ENCODE measurements at places on chromosomes 3 and 15. TPM values are rescaled to one million over a fixed set of nuclear protein-coding genes. Genes with fewer than 3 reads are reported as not detected.

ADGRG7 gene
- total RNA-seq: not detected

FBXO40 gene
- not detected for total RNA-seq

ERC2 gene
- total RNA-seq: not detected

DUOXA2 gene
- total RNA-seq: not detected

SLC28A1 gene
- total RNA-seq: not detected

FBXW12 gene
- total RNA-seq: not detected

CCDC14 gene
- total RNA-seq: 36.0 TPM

EFCC1 gene
- not detected for total RNA-seq

LINGO1 gene
- total RNA-seq: not detected

RRP9 gene
- total RNA-seq: 82.7 TPM

C3orf62 gene
- 6.1 TPM for total RNA-seq

COL8A1 gene
- total RNA-seq: not detected

GRCh38 chr3:133521946-133522345, 51.5 kb upstream of the CDV3 start:
- no peak overlapping the region for H3K4me3 ChIP-seq
- H3K27ac ChIP-seq: no peak overlapping the region
- no peaks in the 10 kb centered on the region for H3K4me1 ChIP-seq
- no peak for DNase-seq
- H3K27me3 ChIP-seq: no peaks in the 10 kb centered on the region
- H3K36me3 ChIP-seq: no peaks in the 10 kb centered on the region

DNA sequence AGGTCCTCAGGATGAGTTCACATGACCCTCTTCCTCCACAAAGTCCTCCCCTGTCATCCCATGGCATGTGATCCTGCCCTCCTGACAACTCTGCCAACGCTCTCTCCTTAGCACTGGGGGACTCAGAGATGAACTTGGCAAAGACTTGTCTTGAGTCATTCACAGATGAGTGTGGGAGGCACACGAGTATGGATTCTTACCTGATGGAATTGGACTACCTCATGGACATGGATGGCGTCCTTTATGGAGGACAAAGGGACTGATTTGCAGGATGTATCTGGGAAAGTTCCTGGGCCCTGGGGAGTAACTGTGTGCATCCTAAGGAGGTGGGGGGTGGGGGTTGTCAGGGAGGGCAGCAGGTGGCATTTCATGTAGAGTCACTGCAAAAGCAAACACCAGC, 38.2 kb upstream of the TOPBP1 start:
- no peaks in the 10 kb centered on the region for H3K4me1 ChIP-seq
- DNase-seq: no peak
- H3K36me3 ChIP-seq: no peaks in the 10 kb centered on the region
- no peak overlapping the region for H3K27ac ChIP-seq
- H3K4me3 ChIP-seq: no peak overlapping the region

GRCh38 chr3:98188545-98188944, 22.0 kb downstream of the OR5H15 start:
- no peaks in the 10 kb centered on the region for H3K27me3 ChIP-seq
- peak; percentile 4 for DNase-seq
- no peaks in the 10 kb centered on the region for H3K4me1 ChIP-seq
- H3K4me3 ChIP-seq: no peak overlapping the region
- no peak overlapping the region for H3K27ac ChIP-seq

- no peak overlapping the region for H3K4me3 ChIP-seq
- H3K27me3 ChIP-seq: no peaks in the 10 kb centered on the region
- no peak overlapping the region for H3K27ac ChIP-seq
- no peak for DNase-seq
- H3K4me1 ChIP-seq: no peaks in the 10 kb centered on the region
Measured at GRCh38 chr3:163626753-163627152, 1451.5 kb downstream of the SI start.

DNA sequence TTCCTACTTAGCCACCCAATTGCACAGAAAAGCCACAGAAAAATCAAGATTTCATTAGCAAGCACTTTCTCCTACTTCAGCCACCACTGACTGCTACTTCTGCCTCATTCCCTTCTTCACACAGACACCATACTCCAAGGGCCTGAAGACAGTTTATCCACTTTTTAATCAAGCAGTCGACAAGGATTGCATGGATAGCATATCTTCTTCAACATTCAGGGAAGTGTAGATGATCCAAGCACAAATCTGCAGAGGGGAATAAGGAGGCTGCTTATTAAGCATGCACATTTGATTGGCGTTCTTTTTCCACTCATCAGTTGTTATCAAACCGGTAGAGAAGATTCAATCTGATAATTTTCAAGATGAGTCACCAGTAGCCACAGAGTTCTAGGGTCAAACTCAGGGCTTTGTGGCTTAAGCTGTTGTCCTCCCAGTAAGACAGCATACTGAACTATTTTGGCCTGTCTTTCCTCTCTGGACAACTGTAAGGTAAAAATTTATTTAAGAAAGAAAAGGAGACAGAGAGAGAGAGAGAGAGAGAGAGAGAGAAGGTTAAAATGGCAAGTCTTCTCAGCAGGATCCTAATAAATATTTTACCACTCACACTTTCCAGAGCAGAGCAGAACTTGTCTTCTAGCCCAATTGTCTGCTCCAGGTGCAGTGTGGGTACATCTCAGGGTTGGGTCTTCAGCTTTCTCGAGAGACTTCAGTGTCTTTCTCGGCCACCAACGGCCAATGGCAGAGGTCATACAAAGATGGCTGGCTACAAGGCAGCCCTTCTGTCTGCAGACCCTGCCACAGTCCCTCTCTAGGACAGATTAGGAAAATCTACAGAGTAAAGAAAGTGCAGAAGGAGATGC, 80.6 kb upstream of the BHLHE40 start:
- no peak overlapping the region for H3K27ac ChIP-seq
- H3K4me3 ChIP-seq: no peak overlapping the region
- H3K27me3 ChIP-seq: no peaks in the 10 kb centered on the region

GRCh38 chr15:98513428-98513986, 134.8 kb upstream of the IGF1R start:
- H3K4me3 ChIP-seq: no peak overlapping the region
- DNase-seq: no peak
- no peaks in the 10 kb centered on the region for H3K27me3 ChIP-seq
- no peaks in the 10 kb centered on the region for H3K36me3 ChIP-seq

DNA sequence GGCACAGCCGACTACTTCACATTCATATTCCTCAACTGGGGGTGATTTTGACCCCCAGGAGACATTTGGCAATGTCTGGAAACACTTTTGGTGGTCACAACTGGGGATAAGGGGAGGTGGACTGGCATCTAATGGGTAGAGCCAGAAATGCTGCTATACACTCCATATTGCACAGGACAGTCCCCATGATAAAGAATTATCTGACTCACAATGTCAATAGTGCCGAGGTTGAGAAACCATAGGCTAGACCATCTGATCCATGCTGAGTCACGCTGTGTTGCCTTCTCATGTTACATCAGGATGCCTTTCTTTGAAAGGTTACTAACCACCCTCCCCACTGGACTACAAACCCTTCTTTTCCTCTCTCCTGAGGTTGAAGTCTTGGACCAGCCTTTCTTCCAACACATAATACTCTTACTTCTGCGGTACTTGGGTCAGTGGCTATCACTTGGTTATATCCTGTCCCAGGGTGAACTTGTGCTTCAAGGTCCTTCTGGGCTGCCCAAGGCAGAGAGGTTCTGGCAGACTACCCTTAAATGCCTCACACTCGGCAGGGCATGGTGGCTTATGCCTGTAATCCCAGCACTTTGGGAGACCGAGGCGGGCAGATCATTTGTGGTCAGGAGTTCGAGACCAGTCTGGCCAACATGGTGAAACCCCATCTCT, 68.8 kb downstream of the CTNNB1 start:
- no peaks in the 10 kb centered on the region for H3K4me1 ChIP-seq
- no peaks in the 10 kb centered on the region for H3K27me3 ChIP-seq
- no peak for DNase-seq
- no peak overlapping the region for H3K4me3 ChIP-seq

- no peaks in the 10 kb centered on the region for H3K4me1 ChIP-seq
- H3K36me3 ChIP-seq: no peaks in the 10 kb centered on the region
- H3K4me3 ChIP-seq: no peak overlapping the region
- no peak overlapping the region for H3K27ac ChIP-seq
Measured at GRCh38 chr15:81572190-81572589, 198.2 kb upstream of the TMC3 start.

DNA sequence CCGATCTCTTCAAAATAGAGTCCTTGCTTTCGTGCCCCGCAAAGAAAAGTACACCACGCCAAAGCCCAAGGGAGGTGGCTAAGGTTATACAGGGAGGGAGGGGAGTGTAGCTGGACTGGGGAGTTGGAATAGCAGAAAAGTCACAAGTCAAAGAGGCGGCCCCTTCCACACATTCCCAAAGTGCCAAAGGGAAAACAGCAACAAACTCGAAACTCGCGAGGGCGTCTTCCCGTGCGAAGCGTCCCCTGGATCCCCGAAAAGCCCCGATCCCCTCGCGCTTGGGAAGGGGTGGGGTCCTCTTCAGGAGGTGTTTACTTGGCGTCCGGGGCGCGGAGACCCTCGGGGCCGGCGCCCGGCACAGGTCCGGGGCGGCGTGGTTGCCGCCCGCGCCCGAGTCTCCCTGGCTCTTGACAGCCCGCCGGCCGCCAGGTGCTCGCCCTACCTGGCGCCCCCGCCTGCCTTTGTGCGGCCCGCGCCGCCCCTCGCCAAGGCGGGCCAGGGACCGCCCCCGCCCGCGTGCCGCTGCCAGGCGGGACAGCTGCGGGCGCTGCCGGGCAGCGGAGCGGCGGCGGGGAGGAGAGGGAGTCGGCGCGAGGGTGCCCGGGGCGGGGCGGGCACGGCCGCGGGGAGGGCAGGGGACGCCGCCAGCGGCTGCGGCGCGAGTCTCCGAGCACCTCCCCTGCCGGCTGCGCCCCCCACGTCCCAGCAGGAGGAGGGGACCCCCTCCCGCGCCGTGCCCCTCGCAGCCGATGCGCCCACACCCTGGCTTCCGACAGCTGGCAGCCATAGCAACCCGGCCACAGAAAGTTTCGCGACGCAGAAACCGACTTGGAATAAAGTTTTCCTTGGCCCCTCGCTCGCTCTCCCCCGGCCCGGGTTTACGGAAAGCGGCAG, 966 bp downstream of the MYO1E start:
- H3K27me3 ChIP-seq: peaks cover 35% of the 10 kb centered on the region
- no peak overlapping the region for H3K27ac ChIP-seq
- no peak for DNase-seq
- H3K4me3 ChIP-seq: peak overlapping the region; percentile 50
- no peaks in the 10 kb centered on the region for H3K36me3 ChIP-seq

DNA sequence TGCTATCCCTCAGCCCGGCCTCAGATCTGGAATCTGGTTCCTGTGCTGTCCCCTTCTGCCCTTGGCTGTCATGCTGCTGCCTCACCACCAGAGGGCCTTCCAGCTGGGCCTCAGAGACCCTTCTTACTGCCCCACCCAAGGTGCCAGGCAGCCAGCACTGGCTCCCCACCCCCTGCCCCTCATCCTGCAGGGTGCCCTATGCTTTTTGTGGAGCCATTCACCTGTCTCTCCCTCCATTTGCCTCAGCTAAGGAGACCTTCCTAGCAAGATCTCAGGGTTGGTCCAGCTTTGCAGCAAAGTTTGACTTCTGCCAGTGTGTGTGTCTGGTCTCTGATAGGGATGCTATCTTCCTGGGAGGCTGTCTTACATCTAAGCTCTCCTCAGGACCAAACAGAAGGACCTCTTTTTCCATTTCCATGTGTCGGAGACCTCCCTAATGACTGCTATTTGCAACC, 1.9 kb upstream of the VWA5B2 start:
- H3K27ac ChIP-seq: no peak overlapping the region
- no peaks in the 10 kb centered on the region for H3K4me1 ChIP-seq
- peaks cover 37% of the 10 kb centered on the region for H3K27me3 ChIP-seq
- H3K4me3 ChIP-seq: no peak overlapping the region

DNA sequence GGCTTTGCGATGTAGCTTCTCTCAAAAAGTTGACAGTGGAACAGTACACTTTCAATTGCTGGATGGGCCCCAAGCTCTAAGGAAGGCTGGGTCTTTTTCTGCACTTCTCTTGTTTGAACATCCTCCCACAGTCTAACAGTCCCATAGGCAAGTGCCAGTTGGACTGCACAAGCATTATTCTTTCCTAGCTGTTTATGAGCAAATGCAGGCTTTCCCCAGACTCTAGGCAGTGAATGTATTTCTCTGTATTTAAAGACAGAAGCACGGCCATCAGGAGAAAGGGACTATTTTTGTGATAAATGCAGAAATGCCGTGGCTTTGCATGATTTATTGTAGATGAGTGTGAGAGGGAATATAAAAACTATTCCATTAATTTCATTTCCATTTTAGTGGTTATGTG, 539.3 kb upstream of the LMCD1 start:
- H3K4me1 ChIP-seq: no peaks in the 10 kb centered on the region
- no peak overlapping the region for H3K27ac ChIP-seq
- no peaks in the 10 kb centered on the region for H3K36me3 ChIP-seq
- no peak overlapping the region for H3K4me3 ChIP-seq
- DNase-seq: no peak

GRCh38 chr15:79966634-79967297, 4.2 kb downstream of the BCL2A1 start:
- no peaks in the 10 kb centered on the region for H3K27me3 ChIP-seq
- H3K4me1 ChIP-seq: peaks cover 44% of the 10 kb centered on the region
- H3K27ac ChIP-seq: no peak overlapping the region
- no peak overlapping the region for H3K4me3 ChIP-seq

GRCh38 chr3:129045675-129046036, 14.9 kb upstream of the GP9 start:
- peak overlapping the region; percentile 28 for H3K4me3 ChIP-seq
- no peaks in the 10 kb centered on the region for H3K4me1 ChIP-seq

- H3K4me3 ChIP-seq: no peak overlapping the region
- no peak for DNase-seq
- H3K27me3 ChIP-seq: no peaks in the 10 kb centered on the region
- H3K4me1 ChIP-seq: no peaks in the 10 kb centered on the region
Measured at GRCh38 chr3:177468816-177469215, 271.5 kb upstream of the TBL1XR1 start.

- H3K4me3 ChIP-seq: peak within 1 kb of the TSS; percentile 81
- peaks cover 14% of the 10 kb centered on the region for H3K4me1 ChIP-seq
- H3K27me3 ChIP-seq: no peaks in the 10 kb centered on the region
- peak within 1 kb of the TSS; percentile 52 for H3K27ac ChIP-seq
- DNase-seq: peak; percentile 72
Measured at GRCh38 chr15:45522328-45523165, at the start of gene SLC30A4. Gene SLC30A4, minus strand, starts transcription at chr15:45522755. Its CDS starts 401 bp downstream, at chr15:45522354.

DNA sequence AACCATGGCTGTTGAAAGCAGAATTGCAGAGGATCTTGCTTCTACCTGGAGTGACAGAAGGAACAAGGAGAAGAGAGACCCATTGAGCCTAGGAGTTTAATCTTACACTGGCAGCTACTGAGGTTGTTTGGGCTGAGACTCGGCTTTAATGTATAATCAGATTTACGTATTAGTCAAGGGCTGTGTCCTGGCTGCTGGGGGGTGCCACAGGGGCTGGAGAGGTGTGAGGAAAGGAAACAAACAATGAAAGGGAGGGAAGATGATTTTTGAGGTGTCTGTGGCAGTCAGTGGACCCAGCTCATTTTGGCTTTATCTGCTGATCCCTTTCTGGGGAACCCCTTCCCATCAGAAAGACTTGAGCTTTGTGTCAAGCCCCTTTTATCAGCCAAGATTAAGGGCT, 95.7 kb downstream of the PRICKLE2 start:
- no peaks in the 10 kb centered on the region for H3K36me3 ChIP-seq
- H3K27ac ChIP-seq: no peak overlapping the region
- no peaks in the 10 kb centered on the region for H3K4me1 ChIP-seq
- peaks cover 4% of the 10 kb centered on the region for H3K27me3 ChIP-seq
- DNase-seq: no peak

- no peak overlapping the region for H3K27ac ChIP-seq
- no peaks in the 10 kb centered on the region for H3K27me3 ChIP-seq
- DNase-seq: no peak
- H3K4me1 ChIP-seq: no peaks in the 10 kb centered on the region
Measured at GRCh38 chr3:20583648-20584047, 397.6 kb upstream of the SGO1 start.

All from CD8-positive, alpha-beta memory T cell (primary cell).